ENCODE measurements at places on chromosomes 11 and 22.

GRCh38 chr11:102709201-102709945 is 3.8 kb upstream of the MMP27 start:
- no peak for DNase-seq

DNA sequence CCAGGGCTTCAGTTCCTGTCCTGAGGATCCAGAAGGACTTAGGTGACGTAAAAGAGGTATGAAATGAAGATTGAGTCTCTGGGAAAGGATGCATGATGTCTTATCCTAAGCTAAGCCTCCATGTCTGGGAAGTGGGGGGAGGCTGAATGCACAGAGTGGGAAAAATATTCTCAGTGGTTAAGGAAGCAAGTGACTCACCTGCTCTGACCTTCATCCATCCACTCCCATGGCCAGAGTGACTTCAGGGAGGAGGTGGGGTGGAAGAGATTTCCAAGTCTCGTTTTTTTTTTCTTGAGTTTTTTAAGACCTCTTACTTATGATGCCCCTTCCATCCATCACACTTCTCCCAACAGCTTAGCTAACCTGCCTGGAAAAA is 32.5 kb upstream of the POLD3 start:
- DNase-seq, result no peak

DNA sequence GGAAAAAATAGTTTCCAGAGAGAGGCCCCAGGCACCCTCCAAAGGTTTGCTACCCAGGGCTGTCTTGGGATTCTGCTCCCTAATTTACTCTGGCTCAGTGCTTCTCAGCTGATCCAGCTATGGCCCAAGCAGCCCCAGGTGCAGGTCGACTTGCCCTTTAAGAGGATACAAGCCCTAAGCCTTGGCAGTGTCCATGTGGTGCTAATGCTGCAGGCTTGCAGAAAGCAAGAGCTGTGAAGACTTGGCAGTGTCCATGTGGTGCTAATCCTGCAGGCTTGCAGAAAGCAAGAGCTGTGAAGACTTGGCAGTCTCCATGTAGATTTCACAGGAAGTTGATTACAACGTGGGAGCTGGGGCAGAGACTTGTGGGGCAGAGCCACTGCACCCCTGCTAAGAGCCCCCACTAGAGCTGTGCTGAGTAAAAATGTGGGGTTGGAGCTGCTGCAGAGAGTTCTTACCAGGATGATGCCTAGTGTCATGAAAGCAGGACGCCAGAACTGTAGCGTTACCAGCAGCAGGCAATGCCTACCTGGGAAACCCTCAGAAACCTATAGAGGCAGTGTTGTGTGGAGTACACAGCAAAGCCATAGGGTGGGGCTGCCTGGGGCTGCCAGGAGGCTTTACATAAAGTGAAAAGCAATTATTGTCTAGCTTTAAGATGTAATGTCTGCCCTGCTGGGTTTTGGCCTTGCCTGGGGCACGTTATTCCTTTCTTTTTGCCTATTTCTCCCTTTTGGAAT is 16.1 kb upstream of the OR52K1 start:
- DNase-seq, result no peak

- no peak for DNase-seq
Observed at GRCh38 chr11:19087658-19088057, 27.1 kb upstream of the MRGPRX2 start.

GRCh38 chr11:15905366-15906104 is 450.8 kb downstream of the SOX6 start:
- peak; percentile 49 for DNase-seq

DNA sequence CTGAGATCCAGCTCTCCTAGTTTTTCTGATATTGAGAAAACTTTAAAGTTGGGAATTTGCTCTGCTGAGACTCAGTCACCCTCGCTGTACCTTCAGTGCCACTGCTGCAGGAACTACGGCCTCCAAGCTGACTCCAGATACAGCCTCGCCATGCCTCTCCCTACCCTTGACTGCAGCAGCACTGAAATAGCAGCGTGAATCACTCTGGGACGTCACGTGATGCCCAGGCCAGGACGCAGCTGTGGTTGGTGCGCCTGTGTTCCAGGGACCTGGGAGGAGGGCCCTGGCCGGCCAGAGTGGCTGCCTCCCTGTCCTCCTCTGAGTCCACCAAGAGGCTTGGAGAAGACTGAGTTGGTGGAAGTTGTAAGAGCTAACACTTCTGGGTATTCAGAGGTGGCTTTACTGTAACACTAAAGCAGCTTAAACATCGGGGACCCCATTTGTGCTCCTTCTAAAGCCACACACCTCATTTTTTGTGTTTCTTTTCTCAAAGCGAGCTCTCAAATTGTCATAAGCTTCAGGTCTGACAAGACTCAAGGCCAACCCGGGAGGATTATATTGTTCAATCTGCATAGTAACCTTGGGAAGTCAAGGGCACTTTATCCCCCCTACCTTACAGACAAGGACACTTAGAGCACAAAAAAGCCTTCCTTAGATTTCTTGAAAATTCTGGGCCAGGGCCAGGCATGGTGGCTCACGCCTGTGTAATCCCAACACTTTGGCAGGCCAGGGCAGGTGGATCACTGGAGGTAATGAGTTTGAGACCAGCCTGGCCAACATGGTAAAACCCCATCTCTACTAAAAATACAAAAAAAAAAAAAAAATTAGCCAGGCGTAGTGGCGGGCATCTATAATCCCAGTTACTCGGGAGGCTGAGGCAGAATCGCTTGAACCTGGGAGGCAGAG is 4.2 kb upstream of the STIP1 start:
- peak; percentile 92 for DNase-seq

- no peak for DNase-seq
Observed at GRCh38 chr22:19719050-19719482, 4.3 kb upstream of the GP1BB start.

GRCh38 chr11:6546735-6547134 is 49.7 kb downstream of the DNHD1 start:
- no peak for DNase-seq

GRCh38 chr11:28137366-28137765 is 29.2 kb downstream of the METTL15 start:
- no peak for DNase-seq

DNA sequence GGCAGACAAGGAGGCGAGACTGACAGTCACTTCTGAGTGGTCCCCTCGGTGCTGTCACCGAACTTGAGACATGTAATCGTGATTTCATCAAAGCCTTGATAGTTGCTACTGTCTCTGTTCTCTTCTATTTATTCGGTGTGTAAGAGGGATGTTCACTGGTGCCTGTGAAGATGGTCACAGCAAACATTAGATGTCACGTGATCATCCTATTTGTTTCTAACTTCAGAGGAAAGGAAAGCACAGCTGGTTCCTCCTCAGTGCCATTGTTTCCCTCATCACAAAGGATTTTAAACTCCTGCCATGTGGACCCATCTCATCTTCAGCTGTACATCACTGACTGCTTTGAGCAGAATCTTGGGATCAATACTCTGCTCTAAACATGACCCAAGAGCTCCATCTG is 73.1 kb upstream of the CLMP start:
- no peak for DNase-seq

- DNase-seq, result no peak
Observed at GRCh38 chr22:46453829-46454503, 83.5 kb downstream of the CELSR1 start.

GRCh38 chr11:132681971-132682370 is 850.3 kb downstream of the OPCML start:
- no peak for DNase-seq

GRCh38 chr11:63845303-63845702 is 6.4 kb downstream of the MARK2 start:
- no peak for DNase-seq

- DNase-seq, result no peak
Observed at GRCh38 chr11:17687946-17688670, 31.3 kb upstream of the MYOD1 start.

GRCh38 chr11:32109138-32109537 is 18.3 kb downstream of the RCN1 start:
- no peak for DNase-seq

DNA sequence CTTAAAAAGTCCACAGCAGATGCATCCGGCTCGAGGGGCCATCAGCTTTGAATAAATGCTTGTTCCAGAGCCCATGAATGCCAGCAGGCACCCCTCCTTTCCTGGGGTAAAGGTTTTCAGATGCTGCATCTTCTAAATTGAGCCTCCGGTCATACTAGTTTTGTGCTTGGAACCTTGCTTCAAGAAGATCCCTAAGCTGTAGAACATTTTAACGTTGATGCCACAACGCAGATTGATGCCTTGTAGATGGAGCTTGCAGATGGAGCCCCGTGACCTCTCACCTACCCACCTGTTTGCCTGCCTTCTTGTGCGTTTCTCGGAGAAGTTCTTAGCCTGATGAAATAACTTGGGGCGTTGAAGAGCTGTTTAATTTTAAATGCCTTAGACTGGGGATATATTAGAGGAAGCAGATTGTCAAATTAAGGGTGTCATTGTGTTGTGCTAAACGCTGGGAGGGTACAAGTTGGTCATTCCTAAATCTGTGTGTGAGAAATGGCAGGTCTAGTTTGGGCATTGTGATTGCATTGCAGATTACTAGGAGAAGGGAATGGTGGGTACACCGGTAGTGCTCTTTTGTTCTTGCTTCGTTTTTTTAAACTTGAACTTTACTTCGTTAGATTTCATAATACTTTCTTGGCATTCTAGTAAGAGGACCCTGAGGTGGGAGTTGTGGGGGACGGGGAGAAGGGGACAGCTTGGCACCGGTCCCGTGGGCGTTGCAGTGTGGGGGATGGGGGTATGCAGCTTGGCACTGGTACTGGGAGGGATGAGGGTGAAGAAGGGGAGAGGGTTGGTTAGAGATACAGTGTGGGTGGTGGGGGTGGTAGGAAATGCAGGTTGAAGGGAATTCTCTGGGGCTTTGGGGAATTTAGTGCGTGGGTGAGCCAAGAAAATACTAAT is 1.9 kb downstream of the NEAT1 start:
- DNase-seq, result no peak

GRCh38 chr11:65891219-65892136 is 1.0 kb downstream of the CCDC85B start:
- no peak for DNase-seq

DNA sequence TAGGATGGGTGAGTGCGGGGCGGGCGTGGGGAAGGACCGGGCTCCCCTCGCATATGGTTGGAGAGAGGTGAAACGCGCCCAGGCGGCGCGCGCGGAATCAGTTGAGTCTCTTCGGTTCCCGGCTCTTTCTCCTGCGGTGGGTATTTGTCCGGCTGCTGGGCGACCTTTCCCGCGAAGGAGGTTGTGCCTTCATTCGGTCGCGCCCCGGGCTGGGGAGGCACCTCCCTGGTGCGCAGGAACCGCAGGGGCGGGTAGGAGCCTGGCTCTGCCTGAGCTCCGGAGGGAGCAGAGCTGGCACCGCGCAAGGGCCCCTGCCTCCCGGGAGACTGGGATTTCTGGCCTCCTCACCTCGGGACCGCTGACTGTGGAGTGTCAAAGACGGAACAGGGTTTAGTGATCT is 27.5 kb downstream of the SAA4 start:
- DNase-seq, result no peak

DNA sequence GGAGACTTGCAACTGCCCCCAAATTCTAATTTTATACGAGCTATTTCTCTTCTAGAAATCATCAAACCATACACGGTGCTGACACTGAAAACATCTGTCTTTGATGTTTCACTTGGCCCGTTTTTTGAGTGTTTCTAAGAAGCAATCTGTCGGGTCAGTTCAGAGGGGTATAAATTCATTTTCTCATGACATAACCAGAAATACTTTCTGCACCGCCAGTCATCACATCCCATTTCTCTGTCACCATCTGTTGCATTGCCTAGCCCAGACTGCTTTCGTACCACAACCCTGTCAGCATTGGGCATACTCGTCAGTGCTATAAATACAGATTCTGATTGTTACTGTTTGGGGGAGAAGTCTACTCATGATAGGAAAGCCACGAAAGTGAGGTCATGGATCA is 63.1 kb upstream of the CCDC90B start:
- no peak for DNase-seq

DNA sequence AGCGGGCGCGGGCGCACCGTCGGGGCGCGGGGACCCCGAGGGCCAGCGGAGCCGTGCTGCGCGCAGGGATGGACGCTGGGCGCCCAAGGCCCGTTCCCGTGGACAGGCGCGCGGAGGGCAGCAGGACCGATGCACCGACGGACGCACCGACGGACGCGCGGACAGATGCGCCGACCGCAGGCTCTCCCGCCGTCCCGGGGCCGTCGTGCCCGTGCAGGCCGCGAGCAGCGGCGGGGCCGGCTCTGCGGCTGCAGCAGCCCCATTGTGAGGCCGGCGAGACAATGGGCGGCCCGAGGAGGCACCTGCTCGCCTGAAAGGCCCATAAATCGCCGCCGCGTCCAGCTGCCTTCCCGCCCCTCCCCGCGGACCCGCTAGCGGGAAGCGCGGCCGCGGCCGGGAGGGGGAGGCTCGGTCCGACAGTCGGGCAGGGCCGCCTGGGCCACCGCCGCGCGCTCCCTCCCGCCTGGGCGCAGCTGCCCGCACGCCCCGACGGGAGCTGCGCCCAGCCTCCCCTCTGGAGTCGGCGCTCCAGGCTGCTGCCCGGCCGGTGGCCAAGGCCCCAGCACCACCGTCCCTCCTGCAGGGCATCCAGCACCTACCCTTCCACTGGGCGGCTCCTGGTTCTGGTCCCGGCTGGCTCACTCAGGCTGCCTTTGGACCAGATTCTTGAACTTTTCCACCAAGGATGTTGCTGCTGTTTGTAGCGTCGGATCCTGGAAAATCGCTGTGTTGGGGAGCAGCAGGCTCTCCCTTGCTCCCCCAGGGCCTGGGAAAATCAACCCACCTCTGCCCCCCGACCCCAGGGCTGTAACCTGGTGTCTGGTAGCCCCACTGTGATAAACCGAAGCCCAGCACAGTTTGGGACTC is 15.8 kb downstream of the CDKN1C start:
- peak; percentile 19 for DNase-seq

DNA sequence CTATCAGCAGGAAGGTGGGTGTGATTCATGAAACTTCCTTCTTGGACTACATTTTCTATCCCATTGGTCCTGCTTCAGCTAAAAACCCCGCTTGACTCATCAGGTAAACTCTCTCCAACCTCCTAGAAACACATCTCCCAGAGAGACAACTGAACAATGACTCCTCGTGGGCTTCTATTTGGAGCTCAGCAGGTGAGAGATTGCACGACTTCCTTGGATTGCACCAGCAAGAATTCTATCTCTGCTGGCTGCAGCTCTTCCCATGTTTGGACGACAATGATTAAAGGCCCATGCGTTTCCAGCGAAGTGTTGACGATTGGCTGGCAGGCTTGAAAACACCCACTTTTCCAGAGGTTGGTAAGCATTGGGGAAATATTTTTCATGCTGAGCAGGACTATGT is 216.1 kb upstream of the NTM start:
- no peak for DNase-seq

DNA sequence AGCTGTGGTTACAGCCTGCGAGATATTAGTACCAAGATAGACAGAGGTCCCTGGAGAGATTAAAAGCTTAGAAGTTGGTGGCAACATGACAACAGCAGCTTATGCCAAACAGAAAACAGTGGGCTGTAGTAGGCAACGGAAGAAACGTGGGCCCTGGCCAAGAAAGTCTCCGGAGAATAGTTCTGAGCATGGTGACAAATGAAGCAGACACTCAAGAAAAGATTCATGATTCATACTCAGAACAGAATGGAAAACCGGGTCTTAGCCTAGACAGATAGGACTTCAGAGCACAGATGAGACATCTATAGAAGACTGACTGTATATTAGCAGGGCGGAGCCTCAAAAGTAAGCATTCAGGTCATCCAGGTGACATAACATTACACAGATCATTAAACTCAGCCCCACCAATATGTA is 727.4 kb downstream of the ETS1 start:
- DNase-seq, result no peak

Data from midbrain (tissue), 1 donor.